Right renal pelvis (tissue), 4 donors: ENCODE measurements at places on chromosomes 7 and 10. TPM values are rescaled to one million over a fixed set of nuclear protein-coding genes. Genes with fewer than 3 reads are reported as not detected.

TAS2R3 gene
- 0.91 TPM for polyA plus RNA-seq

GRCh38 chr10:59301067-59301754 lies 61.1 kb downstream of the FAM13C start:
- DNase-seq, result no peak

GRCh38 chr7:18890885-18891621 lies 226.4 kb downstream of the TWIST1 start:
- no peak for DNase-seq

TTYH3 gene
- 95.1 TPM for polyA plus RNA-seq

DNA sequence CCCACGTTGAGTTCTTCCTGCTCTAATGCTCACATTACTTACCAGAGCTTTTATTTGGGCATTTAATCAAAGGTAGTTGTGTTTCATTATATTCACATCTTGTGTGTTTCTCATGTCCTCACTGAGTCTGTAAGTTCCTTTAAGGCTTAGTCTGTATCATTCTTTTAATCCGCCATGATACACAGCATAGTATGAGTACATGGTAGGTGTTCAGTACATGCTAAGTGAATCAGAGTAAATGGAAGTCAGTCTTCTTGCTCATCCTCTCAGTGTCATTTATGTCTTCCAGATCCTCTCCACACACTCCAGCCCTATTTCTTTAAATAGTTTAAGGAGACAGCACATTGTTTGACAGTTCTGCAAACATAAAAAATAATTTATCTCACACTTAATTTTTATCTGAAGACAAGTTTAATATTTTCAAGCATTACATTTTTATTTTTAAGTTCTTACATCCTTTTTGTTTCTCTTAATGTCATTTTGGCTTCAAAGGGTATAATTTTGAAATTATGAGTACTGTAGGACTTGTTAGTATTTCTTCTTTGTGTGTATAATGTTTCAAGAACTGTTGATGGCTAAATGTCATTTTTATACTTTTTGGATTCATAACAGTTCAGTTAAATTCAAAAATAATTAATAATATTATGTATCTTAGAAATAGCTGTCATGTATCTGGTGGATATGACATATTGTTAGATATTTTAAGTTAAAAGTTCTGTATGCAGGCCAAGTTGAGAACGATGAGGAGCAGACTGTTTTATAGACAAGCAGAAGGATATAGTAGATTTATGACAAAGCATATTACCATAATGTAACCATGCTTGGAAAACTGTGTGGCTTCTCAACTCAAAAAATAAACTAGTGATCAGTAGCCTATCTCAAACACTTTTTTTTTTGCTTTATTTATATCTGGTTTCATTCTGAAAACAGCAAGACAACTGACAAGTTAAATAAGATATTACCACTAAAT lies 342.7 kb downstream of the LRMDA start:
- DNase-seq, result no peak

DNA sequence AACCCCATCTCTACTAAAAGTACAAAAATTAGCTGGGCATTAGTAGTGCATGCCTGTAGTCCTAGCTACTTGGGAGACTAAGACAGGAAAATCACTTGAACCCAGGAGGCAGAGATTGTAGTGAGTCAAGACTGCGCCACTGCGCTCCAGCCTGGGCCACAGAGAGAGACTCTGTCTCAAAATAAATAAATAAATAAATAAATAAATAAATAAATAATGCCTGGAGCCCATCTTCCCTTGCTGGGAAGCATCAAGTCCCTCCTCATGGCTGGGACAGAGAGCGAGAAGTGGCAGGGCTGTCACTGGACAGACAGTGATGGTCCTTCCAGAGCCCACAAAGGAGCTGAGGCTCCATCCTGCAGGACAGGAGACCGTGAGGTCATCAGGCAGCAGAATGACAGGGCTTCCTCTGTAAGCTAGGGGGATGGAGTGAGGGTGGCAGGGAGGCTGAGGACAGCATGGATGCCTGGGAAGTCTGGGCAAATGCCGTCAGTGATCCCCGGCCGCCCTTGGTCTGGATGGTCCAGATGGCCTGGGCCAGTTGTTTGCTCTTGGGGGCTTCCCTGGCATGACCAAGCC lies 36.4 kb upstream of the ELN start:
- no peak for DNase-seq

SEM1 gene
- 206 TPM for polyA plus RNA-seq

VPS26A gene
- polyA plus RNA-seq, result 99.9 TPM

GRCh38 chr7:33418251-33418701 lies 288.9 kb downstream of the BBS9 start:
- DNase-seq, result no peak

CNTNAP2 gene
- polyA plus RNA-seq, result 22.5 TPM

DNA sequence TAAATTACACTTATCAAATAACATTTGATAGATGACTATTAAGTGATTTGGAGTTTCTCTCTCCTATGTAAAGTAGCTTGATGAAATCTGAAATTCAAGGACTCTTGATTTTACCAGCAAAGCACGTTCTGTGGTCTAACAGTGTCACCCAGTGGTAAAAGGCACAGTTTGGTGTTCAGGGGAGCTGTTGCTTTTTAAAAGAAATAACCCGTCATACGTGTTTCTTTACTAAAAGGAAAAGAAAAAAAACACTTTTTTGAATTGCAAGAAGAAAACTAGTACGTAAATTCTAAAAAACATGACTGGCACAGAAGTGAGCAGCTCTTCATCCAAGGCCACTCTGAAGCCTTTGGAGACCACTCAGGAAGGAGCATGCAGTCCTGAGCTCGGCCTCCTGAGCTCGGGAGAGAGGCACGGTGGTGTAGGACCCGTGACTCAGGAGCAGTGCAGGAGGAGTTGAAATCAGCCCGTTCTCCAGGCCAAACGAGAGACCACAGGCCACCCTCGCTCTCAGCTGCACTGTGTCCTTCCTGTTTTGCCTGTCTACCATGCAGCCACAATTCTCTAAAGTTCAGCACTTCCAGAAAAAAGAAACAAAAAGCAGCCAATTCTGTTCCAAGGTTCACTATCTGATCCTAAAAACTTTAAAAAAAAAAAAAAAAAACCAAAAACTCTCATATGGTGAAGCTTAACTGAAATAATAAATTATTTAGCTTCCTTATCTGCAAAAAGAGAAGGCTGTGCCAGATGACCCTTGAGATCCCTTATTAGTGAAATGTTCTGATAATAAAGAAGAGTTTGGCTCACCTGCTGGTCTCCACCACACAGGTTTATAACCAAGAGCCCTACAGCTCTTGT lies 212.6 kb upstream of the FRMD4A start:
- no peak for DNase-seq

RNF32 gene
- 2.7 TPM for polyA plus RNA-seq

AOC1 gene
- 108 TPM for polyA plus RNA-seq

GPR146 gene
- 3.4 TPM for polyA plus RNA-seq

DNA sequence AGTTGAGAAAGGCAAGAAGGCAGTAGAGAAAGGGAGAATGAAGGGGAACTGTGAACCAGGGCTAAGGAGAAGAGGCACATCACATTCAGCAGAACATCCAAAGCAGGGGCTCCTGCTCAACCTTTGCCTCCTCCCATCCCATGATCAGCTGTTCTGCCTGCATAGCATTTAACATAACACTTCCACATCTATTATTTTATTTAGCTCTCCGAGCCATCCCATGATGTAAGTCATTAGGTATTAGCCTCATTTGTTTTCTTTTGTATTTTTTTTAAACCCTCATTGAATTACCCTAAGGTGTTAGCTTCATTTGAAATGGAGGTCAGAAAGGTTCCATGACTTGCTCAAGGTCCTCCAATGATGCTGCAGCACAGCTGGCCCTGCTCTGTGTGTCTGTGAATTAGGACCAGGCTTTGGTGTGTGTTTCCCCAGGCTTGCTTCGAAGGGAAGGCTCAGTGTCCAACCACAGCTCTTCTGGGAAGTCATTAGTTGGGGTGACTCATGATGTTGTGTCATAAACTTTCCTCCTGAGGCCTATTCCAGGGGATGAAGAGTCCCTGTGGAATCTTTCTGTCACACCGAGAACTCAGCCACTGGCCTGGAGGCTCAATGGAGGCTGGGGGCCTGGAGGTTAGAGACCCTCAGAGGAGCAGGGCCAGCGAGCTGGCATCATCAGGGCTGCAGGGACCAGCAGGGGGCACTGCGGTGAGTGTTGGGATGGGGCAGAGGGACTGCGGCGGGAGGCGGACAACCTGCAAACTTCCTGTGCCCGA lies 16.5 kb downstream of the NPFFR1 start:
- DNase-seq, result no peak

DNA sequence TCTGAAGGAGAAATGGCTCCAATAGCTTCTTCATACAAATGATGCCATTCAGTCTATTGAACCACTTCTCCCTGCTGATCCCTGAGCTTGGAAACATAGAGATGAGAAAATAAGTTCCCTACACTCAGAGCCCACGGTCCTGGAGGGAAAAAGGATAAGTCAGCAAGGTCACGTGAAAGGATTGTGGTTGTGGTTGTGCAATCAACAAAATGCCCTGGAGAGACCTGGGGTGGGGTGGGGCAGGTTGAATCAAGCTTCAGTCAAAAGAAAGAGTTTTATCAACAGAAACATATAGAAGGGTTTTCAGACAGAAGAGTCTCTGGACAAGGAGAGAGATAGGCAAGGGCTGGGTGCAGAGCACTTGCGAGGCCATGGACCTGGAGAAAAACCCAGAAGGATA lies 30.1 kb downstream of the C10orf90 start:
- DNase-seq, result no peak

DNA sequence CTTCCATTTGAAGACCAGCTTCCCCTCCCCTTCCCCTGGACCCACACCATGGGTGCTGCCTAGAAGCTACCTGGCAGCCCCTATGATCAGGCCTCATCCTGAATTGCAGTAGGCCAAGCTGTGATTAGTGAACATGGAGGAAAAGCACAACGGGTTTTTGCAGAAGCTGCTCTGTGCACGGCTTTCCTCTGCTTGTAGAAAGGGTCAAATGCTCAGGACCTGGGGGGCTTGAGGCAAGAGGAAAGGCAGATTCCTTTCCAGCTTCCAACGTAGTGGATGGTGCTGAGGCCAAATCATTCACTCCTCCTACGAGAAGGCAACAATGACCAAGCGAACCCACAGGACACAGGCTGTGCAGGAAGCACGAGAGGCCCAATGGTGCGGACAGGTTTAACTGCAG lies 410.3 kb upstream of the SHH start:
- DNase-seq, result no peak

DNA sequence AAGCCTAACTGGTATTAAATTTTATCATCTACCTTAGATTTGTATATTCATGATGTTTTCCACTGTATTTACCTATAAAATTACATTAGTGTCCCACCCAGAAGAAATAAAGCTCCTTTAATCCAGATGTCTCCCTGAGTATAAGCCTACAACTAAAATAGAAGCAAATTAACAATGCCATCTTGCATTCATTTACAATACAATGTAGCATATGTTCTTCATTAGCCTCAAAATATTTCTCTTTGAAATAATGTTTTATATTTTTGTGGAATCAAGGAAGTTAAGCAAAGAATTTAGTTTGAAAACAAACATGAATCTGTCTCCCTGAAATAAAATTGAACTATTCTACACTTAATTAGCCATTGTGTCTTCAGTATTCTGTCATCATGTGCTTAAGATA lies 112.3 kb downstream of the CACNA2D1 start:
- DNase-seq, result no peak

HIP1 gene
- 36.8 TPM for polyA plus RNA-seq

GRCh38 chr7:93430917-93431588 lies 143.5 kb downstream of the CALCR start:
- DNase-seq, result no peak

RAMP3 gene
- 16.4 TPM for polyA plus RNA-seq

DNA sequence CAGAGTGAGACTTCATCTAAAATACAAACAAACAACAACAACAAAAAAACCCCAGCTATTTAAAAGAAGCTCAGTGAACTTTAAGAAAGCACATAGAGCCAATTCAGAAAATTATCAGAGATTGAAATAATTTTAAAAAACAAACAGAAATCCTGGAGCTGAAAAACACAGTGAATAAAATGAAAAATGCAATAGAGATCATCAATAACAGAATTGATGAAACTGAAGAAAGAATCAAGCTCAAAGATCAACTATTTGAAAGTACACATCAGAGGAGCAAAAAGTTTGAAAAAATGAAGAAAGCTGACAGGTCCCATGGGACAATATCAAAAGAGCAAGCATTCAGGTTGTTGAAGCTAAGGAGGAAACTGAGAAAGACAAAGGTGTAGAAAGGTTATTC lies 12.2 kb upstream of the ZNF746 start:
- DNase-seq, result no peak

AP5Z1 gene
- polyA plus RNA-seq, result 22.7 TPM

PDE6C gene
- 0.44 TPM for polyA plus RNA-seq

CHST3 gene
- polyA plus RNA-seq, result 19.1 TPM

THNSL1 gene
- polyA plus RNA-seq, result 17.4 TPM

- DNase-seq, result no peak
These were observed 19.7 kb downstream of the ZNF783 start for GRCh38 chr7:149281508-149282330.

ITPRID1 gene
- polyA plus RNA-seq, result 0.01 TPM

GRCh38 chr10:93579985-93580711 lies 13.7 kb downstream of the FFAR4 start:
- DNase-seq, result no peak
